ENCODE measurements at places on chromosomes 7 and 10.
A peak's percentile ranks its signal among the peaks of the same experiment; 100 is the strongest.

DNA sequence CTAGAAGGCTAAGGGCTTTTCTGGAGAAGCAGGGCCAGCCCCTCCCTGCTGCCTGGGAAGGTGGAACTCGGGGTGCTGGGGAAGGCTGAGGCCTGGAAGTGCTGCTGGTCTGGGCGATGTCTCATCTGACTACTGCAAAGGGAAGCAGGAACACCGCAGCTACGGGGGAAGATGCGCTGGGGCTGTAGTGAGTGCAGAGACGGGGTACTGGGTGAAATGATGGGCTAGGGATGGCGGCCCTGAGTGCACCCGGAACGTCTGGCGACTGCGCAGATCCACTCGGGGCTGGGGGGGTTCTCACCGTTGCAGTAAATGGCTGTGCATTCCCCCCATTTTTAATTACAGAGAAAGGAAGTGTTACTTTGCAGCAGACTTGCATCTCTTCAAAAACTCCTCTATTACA is 195.4 kb upstream of the ADARB2 start:
- no peak for DNase-seq

- no peak for DNase-seq
Measured at GRCh38 chr10:92969151-92969550, 91.4 kb upstream of the CYP26C1 start.

- no peak for DNase-seq
Measured at GRCh38 chr10:67033878-67034277, 108.0 kb downstream of the LRRTM3 start.

DNA sequence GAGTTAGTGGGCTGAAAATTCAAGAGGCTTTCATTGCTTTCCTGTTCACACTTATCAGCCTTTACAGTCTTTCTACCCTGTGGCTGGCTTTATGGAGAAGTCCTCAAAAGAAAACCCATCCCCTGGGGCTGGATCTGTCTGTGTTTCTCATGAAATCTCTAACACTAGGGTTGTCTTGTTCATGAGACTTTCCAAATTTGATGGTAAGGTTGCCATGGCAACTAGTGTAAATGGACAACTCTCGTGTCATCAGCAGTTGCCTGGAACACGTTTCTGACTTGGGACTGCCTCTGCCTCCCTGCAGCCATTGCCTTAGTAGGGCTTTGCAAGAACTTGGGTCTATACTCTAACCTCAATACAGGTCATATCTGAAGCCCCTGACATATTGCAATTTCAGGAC is 35.8 kb upstream of the PLPP4 start:
- DNase-seq = no peak

GRCh38 chr7:131781-132482 is 60.4 kb upstream of the FAM20C start:
- no peak for DNase-seq

DNA sequence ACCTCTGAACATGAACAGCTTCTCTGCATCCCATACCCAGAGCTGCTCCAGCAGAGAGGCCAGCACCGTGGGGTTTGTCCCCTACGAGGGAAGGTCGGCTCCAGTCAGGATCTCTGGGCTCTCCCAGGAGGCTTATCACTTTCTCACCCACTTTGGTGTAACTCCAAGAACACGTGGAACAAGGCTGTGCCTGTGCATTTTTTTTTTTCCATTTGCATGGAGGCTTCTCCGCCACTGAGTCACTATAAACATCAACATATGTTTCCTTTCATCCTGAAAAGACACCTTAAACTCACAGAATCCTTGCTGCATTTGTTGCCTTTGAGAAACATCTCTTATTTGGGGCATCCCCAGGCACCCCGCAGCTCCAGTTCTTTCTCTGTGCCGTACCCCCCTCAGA is 29.4 kb upstream of the ECHDC3 start:
- DNase-seq = no peak

DNA sequence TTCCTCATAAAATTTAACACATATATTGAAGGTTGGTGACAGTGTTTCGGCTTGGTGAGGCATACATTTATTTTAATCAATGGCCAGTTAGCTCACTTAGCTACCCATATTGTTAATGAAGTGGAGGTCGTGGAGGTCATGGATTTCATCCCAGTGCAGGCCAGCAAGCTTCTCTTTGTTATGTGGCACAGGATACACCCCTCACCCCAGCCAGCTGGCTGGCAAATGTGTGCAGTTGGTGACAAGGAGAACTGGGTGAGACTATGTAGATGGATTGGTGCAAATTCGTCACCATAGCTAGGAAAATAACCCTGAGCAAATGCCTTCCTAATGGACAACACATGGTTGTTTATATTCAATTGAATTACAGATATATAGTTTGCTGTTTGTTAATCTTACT is 50.5 kb upstream of the FOXP2 start:
- DNase-seq = no peak

- DNase-seq = no peak
Measured at GRCh38 chr10:72333112-72334015, 21.4 kb downstream of the DNAJB12 start.

GRCh38 chr10:6199131-6199733 is 3.5 kb upstream of the PFKFB3 start:
- no peak for DNase-seq

- no peak for DNase-seq
Measured at GRCh38 chr10:130363899-130364445, 227.8 kb downstream of the GLRX3 start.

- no peak for DNase-seq
Measured at GRCh38 chr10:19785366-19785765, 30.9 kb upstream of the PLXDC2 start.

DNA sequence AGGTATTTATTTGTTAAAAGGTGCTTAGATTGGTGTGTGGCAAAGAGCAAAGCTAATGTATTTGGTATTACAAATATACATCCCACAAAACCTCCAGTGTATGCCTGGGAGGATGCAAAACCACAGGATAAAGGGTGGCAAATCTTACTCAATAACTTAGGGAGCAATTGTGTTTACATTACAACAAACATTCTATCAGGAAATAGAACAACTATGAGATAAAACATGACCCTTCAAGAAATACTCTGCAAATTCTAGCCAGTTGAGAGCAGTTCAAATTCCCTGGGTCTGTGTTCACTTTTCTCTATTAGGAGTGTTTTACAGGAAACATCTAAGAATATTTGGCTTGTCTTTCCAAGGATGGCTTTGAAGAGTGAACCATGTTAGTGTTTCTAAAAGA is 64.9 kb downstream of the CUL1 start:
- no peak for DNase-seq

- no peak for DNase-seq
Measured at GRCh38 chr7:123535517-123535916, 1.1 kb upstream of the IQUB start.

- no peak for DNase-seq
Measured at GRCh38 chr7:142024547-142024946, 28.9 kb downstream of the MGAM start.

DNA sequence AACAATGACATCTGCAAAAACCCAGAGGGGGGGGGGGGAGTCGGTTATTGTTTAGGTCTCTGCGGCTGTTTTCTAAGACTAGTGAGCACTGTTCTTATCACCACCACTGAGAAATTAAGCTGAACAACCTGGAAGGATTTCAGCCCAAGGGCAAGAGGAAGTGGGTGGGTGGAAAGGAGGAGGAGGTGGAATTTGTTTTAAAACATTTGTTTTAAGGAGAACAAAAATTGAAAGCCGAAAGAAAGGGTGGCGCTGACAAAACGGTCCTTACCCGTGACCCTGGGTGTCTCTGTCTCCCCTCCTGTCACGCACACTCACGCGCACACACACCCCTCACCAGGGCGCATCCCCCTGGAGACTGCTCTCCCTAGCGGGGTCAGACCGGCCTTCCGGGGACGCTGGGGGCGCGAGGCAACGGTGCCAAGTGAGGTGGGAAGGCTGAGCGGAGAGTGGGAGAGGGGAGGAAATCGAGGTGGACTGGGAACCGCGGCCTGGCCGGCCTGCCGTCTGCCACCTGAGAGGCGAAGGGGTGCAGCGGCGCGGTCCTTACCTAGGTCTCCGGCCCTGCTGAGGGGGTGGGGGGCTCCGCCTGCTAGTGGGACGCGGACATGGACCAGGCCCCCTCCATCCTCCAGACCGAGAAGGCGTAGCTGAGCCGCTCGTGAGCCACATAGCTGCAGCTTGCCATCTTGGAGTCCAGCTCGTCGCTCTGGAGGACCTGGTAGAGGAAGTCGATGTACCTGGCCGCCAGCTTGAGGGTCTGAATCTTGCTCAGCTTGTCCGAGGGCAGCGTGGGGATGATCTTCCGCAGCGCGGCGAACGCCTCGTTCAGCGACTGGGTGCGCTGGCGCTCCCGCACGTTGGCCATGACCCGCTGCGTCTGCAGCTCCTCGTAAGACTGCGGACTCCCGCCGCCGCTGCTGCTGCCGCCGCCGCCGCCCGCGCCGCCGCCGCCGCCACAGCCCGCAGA is 1.0 kb downstream of the TWIST1 start:
- DNase-seq = no peak

GRCh38 chr7:116785843-116786242 is 76.5 kb upstream of the CAPZA2 start:
- no peak for DNase-seq

DNA sequence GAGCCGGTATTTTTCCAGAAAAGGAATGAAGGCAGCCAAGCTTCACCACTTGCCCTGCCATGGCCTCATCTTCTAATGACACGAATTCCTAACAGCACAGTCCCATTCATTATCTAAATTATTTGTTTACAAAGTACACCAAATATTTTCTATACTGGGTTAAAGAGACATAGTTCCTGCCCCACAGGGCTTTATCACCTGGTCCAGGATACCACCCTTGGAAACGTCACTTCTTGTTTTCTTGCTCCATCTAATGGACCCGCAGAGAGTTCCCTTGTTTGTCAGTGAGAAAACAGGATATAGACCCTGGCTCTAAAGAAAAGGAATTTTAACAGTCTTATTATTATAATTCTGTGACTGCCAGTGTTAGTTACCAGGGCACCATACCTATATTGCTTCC is 1165.4 kb downstream of the GATA3 start:
- peak; percentile 21 for DNase-seq

DNA sequence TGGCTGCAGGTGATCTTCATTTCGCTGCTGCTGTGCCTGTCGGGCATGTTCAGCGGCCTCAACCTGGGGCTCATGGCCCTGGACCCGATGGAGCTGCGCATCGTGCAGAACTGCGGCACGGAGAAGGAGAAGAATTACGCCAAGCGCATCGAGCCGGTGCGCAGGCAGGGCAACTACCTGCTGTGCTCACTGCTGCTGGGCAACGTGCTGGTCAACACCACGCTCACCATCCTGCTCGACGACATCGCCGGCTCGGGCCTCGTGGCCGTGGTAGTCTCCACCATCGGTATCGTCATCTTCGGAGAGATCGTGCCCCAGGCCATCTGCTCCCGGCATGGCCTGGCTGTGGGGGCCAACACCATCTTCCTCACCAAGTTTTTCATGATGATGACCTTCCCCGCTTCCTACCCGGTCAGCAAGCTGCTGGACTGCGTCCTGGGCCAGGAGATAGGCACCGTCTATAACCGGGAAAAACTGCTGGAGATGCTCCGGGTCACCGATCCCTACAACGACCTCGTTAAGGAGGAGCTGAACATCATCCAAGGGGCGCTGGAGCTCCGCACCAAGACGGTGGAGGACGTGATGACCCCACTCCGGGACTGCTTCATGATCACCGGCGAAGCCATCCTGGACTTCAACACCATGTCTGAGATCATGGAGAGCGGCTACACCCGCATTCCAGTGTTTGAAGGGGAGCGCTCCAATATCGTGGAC is 1.3 kb downstream of the CNNM2 start:
- peak; percentile 39 for DNase-seq

GRCh38 chr10:6563731-6564130 is 16.3 kb downstream of the PRKCQ start:
- no peak for DNase-seq

DNA sequence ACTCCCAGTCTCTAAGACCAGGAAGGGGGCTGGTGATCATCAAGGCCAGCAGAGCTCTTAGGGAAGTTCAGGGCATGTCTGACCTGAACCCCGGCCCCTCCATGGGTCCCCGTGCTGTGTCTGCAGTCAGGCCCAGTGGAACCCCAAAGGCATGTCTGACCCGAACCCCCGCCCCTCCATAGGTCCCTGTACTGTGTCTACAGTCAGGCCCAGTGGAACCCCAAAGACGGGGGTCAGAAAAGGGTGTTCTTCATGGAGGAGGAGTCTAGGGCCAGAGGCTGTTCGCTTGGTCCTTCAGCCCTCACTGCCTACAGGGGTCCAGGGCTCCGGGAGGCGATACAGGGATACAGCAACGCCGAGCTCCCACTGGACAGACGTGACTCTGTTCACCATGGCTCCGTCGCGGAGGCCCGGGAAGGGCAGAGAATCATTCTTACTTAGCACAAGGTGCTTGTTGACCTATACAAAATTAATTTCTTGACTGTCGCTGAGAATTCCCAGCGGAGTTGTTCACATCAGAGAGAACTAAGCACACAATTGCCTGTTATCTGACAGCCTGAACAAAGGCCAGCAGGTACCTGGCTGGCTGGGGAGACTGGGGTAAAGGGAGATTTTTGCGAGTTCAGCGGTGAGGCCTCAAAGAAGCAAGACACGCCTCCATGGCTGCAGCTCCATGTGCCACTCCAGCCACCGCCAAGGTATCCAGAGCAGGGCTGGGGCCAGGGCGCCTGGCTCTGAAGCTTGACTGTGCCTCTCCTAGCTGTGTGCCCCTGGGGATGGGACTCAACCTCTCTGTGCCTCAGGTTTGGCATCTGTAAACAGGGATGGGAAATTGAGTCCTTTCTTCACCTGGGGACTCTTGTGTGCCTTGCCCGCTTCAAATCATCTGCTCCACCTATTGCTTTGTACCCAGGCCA is 26.8 kb downstream of the EN2 start:
- no peak for DNase-seq

GRCh38 chr7:151141311-151141854 is 26.1 kb downstream of the GBX1 start:
- no peak for DNase-seq

DNA sequence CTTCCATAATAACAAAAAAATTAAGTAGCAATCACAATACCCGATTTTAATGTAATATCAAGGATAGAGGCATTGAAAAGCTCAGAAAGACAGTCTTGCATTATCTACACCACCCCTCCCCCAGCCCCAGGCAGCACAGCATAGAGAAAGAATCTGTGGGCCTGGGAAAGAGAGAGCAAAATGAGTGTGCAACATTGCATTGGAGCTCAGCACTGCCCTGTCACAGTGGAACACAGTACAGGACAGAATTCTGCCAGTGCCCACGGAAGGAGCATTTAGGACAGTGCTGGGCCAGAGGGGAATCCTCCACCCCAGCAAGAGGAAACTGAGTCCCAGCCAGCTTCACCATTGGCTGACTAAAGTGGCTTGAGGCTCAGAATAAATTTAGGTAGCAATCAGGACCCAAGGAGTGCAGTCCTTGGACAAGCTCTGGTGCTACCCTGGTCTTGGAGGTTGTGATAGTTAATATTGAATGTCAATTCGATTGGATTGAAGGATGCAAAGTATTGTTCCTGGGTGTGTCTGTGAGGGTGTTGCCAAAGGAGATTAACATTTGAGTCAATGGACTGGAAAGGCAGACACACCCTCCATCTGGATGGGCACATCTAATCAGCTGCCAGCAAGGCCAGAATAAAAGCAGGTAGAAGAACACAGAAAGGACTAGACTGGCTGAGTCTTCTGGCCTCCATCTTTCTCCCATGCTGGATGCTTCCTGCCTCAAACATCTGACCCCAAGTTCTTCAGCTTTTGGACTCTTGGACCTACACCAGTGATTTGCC is 234.4 kb downstream of the ANK3 start:
- DNase-seq = no peak

Data from cerebellar cortex (tissue), 1 donor.